ENCODE measurements at places on chromosomes 5 and 9. TPM values are rescaled to one million over a fixed set of nuclear protein-coding genes. Genes with fewer than 3 reads are reported as not detected.

The F2RL2 gene
- total RNA-seq = 0.78 TPM

The GAPVD1 gene
- total RNA-seq = 66.7 TPM

The KIF4B gene
- total RNA-seq = not detected

The ESM1 gene
- total RNA-seq = 6.1 TPM

The TAF11L2 gene
- not detected for total RNA-seq

The SDHA gene
- 107 TPM for total RNA-seq

The SNAPC3 gene
- 33.8 TPM for total RNA-seq

The ATP10B gene
- total RNA-seq = not detected

The TMC1 gene
- 0.37 TPM for total RNA-seq

The COL15A1 gene
- total RNA-seq = 6.8 TPM
